CD4-positive, alpha-beta T cell treated with Interleukin-6 for 4 hours (primary cell): ENCODE measurements at places on chromosomes 7 and 10.

GRCh38 chr7:110607050-110607857, 483.7 kb upstream of the LRRN3 start:
- DNase-seq, result no peak

- DNase-seq, result no peak
These were observed 175.4 kb downstream of the AUTS2 start for GRCh38 chr7:69773535-69774225.

- no peak for DNase-seq
These were observed 11.8 kb downstream of the MET start for GRCh38 chr7:116683786-116684185.

- DNase-seq, result no peak
These were observed 21.8 kb upstream of the SMNDC1 start for GRCh38 chr10:110326351-110327032.

- no peak for DNase-seq
These were observed 326.5 kb upstream of the SEMA3C start for GRCh38 chr7:81245353-81245752.

- DNase-seq, result no peak
These were observed 46.8 kb downstream of the PDE1C start for GRCh38 chr7:32023376-32023775.

- no peak for DNase-seq
These were observed 2.6 kb upstream of the ZNF438 start for GRCh38 chr10:31034098-31034909.

GRCh38 chr7:142880876-142881505, 4.6 kb downstream of the TRPV6 start:
- peak; percentile 58 for DNase-seq

DNA sequence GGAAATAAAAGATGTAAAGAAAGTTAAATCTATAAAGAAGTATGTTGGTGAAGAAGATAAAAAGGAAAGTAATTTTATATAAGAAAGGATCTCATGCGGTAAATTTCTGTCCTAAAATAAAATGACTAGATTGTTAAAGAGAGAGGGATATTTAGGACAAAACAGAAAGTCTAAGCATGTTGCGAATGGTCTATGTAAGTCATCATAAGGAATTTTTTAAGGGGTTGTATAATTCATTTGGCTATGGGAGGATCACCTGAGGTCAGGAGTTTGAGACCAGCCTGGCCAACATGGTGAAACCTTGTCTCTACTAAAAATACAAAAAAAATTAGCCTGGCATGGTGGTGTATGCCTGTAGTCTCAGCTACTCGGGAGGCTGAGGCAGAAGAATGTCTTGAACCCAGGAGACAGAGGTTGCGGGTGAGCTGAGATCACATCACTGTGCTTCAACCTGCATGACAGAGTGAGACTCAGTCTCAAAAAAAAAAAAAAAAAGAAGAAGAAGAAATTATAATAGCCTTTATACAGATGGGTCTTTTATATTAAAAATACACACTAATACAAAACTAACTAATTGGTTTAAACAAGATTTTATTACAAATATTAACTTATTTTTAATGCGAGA, 294.3 kb downstream of the MAGI2 start:
- no peak for DNase-seq

GRCh38 chr7:19869979-19870378, 96.6 kb upstream of the TMEM196 start:
- no peak for DNase-seq

GRCh38 chr7:35258868-35259522, 5.1 kb upstream of the TBX20 start:
- no peak for DNase-seq

GRCh38 chr7:108535257-108535656, 9.3 kb upstream of the PNPLA8 start:
- no peak for DNase-seq

GRCh38 chr10:30752481-30752881, 122.9 kb upstream of the LYZL2 start:
- no peak for DNase-seq

- no peak for DNase-seq
These were observed 71.5 kb downstream of the COL13A1 start for GRCh38 chr10:69873135-69873639.
